ENCODE measurements at places on chromosomes 16 and 17. TPM values are rescaled to one million over a fixed set of nuclear protein-coding genes. Genes with fewer than 3 reads are reported as not detected.
A peak's percentile ranks its signal among the peaks of the same experiment; 100 is the strongest.

- DNase-seq, result peak; percentile 51
Observed at GRCh38 chr17:78576389-78577112, 645 bp downstream of the DNAH17 start.

- no peak for DNase-seq
Observed at GRCh38 chr17:72244494-72244893, 123.7 kb downstream of the SOX9 start.

- no peak for DNase-seq
Observed at GRCh38 chr16:53504665-53505064, 1.7 kb upstream of the AKTIP start.

GRCh38 chr17:6254036-6254435 lies 180.9 kb downstream of the AIPL1 start:
- no peak for DNase-seq

DNA sequence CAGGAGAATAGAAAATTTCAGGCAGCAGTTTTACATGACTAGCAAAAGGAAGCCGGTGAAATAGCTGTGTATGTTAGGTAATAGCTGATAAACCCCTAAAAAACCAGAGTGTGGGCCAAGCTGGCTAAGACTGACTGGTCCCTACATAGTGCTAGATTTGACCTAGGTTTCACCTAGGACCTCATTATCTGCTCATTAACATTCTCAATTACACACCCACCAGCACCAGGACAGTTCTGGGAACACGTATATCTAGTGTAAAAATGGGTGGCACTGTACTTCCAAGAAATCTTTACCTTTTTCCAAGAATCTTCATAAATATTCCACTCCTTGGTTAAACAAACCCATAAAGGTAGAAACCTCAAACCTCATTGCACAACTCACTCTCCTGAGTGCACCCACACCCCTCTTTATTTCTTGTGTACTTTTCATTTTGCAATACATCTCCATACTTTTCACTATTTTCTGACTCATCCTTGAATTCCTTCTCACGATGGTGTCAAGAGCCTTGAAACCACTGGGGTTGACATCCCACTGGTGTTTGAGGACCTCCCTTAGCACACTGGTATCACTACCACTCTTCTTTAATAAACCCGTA lies 262.7 kb upstream of the KCNJ16 start:
- DNase-seq, result no peak

DNA sequence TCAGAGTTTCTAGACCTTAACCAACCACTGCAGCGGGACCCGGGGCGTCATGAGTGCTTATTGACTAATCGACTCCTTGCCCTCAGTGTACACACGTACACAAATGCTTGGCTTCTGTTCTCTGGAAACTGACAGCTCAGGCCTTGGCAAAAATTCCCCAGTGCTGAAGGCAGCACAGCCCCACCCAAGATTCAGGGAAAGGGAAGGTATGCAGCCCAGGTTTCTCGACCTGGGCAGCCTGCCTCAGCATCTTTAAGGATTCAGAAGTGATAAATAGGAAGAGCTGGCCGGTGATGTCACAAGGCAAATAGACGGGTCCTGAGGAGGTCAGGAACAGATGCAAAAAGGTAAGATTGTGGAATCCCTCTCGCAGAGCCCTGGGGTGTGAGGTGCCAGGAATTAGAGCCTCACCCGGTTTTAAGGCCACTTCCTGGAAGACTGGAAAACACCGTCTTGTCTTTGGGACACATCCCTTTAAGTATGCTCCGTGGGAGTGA lies 9.0 kb upstream of the CDH3 start:
- no peak for DNase-seq

DNA sequence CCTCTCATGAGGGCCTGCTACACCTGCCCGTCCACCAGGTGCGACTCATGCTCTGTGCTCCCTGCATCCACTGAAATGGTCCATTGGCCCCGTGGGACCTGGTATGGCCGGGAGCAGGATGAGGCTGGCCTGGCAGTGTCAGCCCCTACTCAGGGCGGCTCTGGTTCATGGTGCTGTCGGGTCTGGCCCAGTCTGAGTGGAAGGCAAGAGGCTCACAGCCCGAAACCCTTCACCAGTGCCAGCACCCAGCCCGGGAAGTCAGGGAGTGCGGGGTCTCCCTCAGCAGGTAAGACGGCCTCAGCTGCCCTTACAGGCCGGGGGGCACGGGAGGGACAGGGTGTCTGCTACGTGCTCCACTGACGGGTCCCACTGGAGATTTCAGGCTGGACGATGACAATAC lies 40.5 kb upstream of the RASD1 start:
- DNase-seq, result no peak

DNA sequence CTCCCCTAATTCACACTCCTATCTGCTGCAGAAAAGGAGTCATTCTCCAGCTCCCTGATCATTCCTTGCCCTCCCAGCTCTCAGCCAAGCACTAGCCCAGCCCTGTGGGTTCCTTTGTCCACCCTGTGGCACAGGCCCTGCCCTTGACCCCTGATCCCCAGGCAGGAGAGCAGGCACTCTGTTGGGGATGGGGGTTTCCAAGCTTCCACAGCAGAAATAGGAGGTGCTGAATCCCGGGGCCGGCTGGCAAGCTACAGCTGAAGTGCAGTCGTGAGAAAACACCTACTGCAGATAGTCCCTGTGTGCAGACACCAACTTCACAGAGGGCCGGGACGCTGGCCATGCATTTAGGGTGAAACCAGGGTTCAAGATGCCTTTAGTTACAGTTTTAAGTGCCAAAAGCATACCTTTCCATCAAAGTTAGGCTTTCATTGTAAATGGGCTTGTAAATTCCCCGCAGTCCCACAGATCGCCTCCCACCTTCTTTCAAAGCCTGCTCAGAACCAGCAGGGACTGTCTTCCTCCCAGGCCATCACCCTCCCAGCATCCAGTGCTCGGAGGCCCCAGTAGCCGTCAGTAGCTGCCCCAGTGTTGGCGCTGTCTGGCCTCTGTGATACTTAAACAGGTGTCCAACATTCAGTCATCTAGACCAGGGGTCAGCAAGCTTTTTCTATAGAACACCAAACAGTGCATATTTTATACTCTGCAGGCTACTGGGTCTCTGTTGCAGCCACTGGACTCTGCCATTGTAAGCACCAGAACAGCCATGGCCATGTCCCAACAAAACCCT lies 10.6 kb downstream of the CPSF4L start:
- no peak for DNase-seq

DNA sequence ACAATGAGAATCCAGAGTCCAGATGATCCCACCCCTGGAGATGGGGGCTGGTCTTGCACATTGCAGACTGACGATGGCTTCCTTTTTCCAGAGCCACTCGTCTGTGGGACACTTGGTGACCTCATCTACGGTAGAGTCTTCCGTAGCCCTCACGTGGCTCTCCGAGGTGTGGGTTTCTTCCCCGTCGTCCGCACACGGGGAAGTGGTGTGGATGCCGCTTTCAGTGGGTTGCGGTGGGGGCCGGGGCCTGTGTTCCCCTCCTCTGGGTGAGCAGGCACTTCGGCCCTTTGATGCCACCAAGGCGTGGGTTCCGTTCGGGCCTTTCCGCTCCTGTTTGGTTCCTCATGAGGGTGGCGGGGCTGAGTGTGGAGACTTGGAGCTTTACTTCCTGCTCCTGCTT lies 21.4 kb downstream of the BAIAP2 start:
- no peak for DNase-seq

- no peak for DNase-seq
Observed at GRCh38 chr17:70677783-70678647, 508.7 kb downstream of the KCNJ2 start.

DNA sequence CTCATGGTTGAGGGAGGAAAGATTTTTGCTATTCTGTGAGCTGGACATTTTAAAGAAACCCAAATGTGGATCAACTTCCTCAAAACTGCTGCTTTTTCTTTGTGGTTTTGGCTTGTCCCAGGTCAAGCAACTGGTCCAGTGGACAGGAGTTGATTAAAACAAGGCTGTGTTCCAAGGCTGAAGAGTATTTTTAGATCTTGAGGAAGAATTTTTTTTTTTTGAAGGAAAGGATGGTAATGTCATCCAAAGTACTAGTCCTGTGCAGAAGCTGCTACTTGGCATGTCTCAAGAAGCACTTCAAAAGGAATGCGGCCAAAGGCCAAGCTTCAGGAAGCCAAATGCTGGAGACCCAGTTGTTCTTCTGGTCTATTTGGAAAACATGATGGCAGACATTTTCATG lies 8.0 kb upstream of the MYH2 start:
- DNase-seq, result no peak

DNA sequence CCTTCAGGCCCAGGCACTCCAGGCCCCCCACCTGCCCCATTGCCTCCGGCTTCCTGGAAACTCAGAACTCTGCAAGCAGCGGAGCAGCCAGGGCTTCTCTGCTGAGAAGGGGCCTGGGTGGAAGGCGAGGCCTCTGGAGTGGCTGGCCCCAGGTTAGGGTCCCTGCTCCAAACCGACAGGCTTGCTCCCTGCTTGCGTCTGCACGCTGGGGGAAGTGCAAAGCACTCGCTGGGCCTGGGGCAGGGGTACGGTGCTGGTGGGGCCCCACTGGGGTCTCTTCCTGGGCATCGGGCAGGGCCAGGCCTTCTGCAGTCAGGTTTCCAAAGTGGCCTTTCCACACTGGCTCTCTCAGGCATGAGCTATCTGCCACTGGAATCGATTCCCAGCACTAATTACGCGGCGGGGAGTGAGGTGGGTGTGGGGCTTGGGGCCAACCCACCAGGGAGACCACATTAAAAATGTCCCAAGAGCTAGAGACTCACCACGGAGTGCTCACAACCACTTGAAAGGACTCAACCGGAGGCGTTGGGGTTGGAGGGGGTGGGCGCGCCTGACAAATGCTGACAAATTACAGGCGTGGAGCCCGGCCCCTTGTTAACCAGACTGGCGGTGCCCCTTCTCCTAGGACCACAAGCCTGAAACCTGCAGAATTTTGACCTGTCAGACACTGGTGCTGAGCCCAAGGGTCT lies 17.9 kb downstream of the FAM83G start:
- DNase-seq, result no peak

CACNB1 gene
- 14.3 TPM for polyA plus RNA-seq

OTOP3 gene
- polyA plus RNA-seq, result not detected

Measured in heart left ventricle (tissue), 16 donors.